ENCODE measurements at places on chromosomes 7 and 10.

- DNase-seq: no peak
Measured at GRCh38 chr10:132368881-132369635, 27.9 kb upstream of the PWWP2B start.

- peak; percentile 23 for DNase-seq
Measured at GRCh38 chr7:68176974-68177373, 1180.3 kb downstream of the TYW1 start.

DNA sequence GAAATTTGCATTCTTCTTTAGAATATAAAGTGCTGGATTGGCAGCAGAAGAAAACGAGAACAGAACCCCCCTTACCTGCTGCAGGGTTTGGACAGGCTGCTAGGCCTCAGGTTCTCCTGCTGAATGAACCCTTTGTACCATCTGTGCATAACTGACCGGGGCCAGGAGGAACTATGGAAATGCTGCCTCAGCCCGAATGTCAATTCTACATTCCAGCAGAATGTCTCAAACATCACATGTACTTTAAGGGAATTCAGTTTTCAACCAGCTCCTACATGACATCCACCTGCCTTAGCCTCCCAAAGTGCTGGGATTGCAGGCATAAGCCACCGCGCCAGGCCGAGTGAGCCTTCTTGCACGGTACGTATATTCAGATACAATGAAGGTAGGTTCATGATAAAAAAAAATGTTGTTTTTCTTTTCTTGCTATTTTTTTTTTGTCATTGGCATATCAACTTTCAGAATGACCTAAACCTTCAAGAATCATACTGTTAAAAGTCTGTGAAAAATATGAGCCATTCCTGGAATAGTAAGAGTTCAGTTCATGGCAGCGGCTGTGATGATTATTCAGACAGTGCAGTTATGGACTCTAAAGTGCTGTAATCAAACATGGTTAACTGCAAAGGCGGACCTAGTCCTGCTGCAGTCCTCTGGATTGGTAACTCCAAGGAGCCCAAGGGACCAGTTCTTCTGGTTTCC lies 84.4 kb upstream of the TNS3 start:
- DNase-seq: no peak

- no peak for DNase-seq
Measured at GRCh38 chr10:21534280-21534586, 201 bp downstream of the MLLT10 start.
